ENCODE measurements at places on chromosomes 11 and 22. TPM values are rescaled to one million over a fixed set of nuclear protein-coding genes. Genes with fewer than 3 reads are reported as not detected.
A peak's percentile ranks its signal among the peaks of the same experiment; 100 is the strongest.

The SYT13 gene
- not detected for total RNA-seq

The TSGA10IP gene
- total RNA-seq: not detected

The IL10RA gene
- 0.14 TPM for total RNA-seq

The OTOG gene
- total RNA-seq: not detected

The PACSIN2 gene
- 63.9 TPM for total RNA-seq

The SERPING1 gene
- total RNA-seq: not detected

The CD3D gene
- not detected for total RNA-seq

The SCGB1A1 gene
- not detected for total RNA-seq

The FAM227A gene
- 1.9 TPM for total RNA-seq

The MAPK8IP1 gene
- 5.3 TPM for total RNA-seq

DNA sequence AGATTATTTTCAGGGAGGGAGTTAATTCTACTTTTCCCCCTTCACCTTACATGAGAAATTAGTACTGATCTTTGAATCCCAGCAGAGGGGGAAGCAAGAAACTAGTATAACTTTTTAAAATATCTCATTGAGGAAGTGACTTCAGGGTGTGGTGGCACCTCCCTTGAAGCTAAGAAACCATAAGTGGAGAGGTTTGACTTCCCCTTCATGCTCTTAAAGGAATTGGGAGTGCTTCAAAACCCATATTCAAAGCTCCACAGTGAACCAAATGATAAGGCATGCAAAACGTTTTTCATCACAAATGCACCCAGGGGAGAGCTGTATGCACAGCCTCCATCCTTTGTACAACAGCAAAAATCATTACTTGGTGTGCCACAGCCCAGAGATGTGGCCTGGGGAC lies 540 bp downstream of the MS4A14 start:
- no peak for DNase-seq

GRCh38 chr11:45859661-45860140 lies 12.4 kb downstream of the CRY2 start:
- DNase-seq: peak; percentile 85

DNA sequence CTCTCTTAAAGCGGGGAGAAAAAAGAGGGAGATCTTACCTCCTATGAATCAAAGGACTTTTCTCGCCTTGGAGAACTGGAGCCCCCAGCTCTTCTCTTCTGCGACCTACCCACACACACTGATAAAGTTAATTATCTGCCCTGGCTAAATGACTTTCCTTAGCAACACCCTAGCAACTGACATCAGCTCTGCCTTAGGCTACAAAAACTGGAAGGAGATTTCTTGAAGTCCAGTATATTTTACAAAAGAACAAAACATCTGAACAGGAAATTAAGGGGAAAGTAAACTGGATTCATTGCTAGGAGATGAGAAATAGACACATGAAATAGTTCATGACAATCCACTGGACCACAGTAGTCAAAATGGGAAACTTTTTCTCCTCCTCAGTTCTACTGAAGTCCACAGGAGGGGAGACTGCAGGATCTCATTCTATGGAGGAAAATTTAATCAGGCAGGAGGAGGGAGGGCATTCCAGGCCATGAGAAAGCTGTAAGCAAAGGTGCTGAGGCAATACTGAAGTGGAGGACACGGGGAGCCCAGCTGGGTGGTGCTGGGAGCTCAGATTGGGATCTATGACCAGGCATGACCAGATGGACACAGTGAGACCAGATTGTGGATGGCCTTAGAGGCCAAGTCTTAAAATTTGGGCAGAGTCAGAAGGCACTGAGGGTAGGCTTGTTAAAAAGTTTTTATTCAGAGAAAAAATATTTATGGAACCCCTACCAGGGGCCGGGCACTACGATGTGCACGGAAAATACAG lies 3.7 kb upstream of the SPON1 start:
- no peak for DNase-seq

- DNase-seq: no peak
Measured at GRCh38 chr22:47626428-47627390, 864.3 kb downstream of the TBC1D22A start.

GRCh38 chr22:43476751-43477725 lies 65.2 kb downstream of the MPPED1 start:
- DNase-seq: no peak

- DNase-seq: no peak
Measured at GRCh38 chr11:15589070-15589626, 474.4 kb downstream of the INSC start.

DNA sequence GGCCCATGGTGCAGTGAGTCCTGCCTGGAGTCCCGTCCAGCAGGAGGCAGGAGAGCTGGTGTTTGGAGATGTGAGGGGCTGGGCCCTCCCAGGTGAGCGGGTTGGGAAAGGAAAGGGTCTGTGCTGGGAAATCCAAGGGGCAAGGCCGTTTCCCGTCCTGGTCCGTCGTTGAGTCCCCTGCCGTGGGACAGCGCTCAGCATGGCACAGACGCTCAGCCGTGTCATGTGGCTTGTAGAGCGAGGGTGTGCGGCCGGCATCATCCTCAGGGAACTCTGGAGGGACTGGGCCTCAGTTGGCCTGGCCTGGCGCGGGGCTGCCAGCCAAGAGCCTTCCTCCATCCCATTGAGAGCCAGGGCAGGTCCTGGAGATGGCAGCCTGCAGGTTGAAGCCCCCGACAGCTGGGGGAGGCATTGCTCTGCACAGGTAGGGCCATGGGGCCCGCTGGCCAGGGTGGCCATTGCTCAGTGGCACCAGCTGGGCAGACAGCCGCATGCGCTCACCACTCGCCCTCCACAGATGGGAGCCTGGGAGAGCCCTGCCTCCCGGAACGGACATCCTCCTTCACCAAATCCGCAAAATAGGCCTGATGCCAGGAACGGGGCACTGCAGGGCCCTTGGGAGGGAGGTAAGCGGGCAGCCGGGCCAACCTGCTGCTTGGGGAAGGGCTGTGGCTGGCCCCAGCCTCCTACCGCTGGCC lies 28.7 kb downstream of the KCNQ1 start:
- no peak for DNase-seq

DNA sequence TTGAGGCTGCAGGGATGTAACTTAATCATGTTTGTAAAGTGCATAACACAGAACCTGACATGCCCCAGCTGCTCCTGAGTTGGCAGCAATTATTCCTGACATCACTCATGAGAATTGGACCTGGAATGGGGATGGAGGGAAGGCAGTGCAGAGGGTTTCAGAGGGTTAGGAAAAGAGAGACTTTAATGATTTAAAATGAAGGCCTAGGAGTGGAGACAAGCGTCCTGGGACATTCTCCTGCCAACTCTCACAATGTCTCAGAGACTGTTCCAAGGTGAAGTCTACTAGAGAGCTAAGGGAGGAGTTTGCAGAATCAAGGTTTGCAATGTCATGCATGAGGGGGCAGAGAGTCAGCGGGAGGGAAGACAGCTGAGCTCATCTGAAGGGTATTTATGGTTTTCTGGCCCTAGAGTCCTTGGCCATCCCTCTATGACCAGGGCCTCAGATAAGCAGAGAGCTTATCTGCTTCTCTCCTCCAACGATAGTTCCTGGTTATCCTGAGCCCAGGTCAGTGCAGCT lies 36.9 kb downstream of the GGTLC2 start:
- DNase-seq: no peak

- DNase-seq: no peak
Measured at GRCh38 chr11:47906066-47906465, 57.9 kb upstream of the NUP160 start.

DNA sequence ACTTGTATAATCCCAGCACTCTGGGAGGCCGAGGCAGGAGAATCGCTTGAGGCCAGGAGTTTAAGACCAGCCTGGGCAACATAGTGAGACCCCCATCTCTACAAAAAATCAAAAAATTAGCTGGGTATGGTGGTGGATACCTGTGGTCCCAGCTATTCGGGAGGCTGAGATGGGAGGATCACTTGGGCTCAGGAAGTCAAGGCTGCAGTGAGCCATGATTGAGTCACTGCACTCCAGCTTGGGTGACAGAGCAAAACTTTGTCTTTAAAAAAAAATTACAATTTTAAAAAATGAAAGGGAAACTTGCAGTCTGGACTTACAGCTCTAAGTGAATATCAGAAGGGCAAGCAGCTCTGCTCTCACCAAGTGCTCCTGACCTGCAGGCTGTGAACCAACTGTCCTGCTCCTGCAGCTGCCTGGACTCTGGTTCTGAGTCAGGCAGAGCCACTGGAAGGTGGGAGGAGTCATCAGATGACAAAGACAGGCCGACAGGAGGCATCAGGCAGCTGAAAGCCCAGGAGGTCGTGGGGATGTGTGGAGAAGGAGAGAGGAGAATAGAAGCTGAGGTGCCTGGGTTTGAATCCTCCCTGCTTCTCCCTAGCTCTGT lies 9.6 kb downstream of the SMTNL1 start:
- peak; percentile 12 for DNase-seq

Data from endothelial cell of umbilical vein (primary cell).